Activated CD4-positive, alpha-beta memory T cell treated with anti-CD3 and anti-CD28 coated beads, Interleukin-2, amount 10 ng/mL, durations not matched to agents 7 days and 5 days (primary cell): ENCODE measurements at places on chromosomes 6 and 20.

- no peak for DNase-seq
Measured at GRCh38 chr20:9286501-9287461, 217.9 kb downstream of the PLCB4 start.

GRCh38 chr20:58664883-58665282, 13.8 kb downstream of the STX16 start:
- no peak for DNase-seq

DNA sequence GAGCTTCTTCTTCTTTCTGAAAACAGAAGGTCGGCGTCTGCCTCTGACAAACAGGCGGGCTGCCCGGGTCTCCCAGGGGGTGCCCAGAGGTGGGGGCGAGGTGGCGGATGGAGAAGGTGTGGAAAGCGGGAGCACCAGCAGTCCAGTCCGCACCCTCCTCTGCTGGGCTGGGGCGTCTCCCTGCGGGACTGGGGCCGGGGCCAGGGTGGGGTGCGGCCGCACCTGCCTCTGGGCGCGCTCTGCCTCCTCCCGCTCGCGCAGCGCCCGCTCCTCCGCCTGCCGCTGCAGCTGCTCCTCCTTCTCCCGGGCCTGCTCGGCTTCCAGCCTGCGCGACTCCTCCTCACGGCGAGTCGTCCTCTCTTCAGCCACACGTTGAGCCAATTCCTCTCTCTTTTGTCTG, 71.1 kb upstream of the BCLAF1 start:
- DNase-seq = no peak

DNA sequence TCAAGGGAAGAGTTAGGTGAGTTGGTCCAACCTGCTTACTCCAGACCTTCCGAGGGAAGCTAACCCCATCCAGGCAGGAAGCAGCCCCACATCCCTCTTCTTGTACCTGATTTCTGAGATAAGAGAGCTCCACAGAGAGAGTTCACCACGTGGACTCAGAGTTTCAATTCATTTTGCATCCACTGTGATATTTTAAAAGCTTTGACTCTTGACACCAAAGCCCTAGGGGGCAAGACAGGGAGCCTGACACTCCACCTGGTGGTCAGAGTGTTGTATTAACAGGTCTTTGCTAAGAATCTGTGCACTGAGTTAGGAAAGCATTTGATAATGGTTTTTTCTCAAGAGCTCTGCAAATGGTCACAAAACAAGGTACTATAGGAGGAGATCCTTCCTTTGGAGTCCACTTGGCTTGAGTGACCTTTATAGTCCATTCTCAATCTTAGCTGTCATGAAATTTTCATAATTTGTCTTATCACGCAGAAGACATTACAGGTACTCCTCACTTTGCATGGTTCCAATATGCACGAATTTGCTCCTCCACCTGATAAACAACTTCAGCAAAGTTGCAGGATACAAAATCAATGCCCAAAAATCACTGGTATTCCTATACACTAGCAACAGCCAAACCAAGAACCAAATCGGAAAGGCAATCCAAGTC, 56.2 kb upstream of the RIPOR2 start:
- DNase-seq = peak; percentile 81

GRCh38 chr6:2917801-2918445, 14.8 kb upstream of the SERPINB9 start:
- no peak for DNase-seq

DNA sequence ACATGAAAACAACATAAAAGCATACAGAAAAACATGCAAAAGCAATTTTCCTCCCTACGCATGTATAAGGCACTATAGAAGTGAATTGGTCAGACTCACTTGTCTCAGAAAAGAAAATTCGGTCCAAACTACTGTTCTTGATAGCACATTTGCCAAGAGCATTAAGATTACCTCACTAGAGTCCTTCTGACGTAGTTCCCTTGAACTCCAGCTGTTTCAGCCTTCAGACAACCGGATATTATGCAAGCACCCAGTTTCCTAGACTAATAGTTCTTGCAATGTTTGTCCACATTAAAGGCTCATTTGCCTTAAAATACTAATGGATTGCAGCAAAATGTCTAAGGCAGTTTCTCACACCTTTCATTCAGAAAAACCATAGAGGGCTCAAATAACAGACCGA, 2.5 kb upstream of the CASS4 start:
- DNase-seq = no peak

DNA sequence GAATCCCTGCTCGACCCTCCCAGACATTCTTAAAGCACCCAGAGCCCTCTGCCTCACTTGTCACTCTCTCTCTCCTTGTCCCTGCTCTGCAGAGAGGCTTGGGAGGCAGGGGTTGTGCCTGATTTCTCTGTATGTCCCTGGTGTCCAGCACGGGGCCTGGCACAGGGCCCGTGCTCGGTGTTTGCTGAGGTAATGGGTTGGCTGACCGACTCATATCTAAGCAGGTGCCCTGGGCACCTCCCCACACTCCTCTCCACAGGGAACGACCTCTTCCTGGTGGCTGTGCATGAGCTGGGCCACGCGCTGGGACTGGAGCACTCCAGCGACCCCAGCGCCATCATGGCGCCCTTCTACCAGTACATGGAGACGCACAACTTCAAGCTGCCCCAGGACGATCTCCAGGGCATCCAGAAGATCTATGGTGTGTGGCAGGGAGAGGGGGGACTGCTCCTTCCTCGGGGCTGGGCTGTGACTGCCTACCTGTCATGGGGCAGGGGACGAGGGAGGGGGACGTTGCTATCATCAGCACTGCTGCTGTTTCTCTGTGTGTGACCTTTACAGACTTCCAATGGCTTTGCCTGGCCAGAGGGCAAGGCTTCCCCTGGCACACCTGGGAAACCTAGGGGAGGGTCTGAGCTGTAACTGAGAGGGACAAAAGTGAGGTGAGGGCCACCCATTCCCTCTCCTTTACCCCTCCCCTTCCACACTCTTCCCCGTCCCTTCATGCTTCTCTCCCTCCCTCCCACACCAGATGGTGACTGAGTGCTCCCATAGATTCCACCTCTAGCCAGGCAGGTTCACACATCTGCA, 14.2 kb downstream of the MMP24OS start:
- no peak for DNase-seq

DNA sequence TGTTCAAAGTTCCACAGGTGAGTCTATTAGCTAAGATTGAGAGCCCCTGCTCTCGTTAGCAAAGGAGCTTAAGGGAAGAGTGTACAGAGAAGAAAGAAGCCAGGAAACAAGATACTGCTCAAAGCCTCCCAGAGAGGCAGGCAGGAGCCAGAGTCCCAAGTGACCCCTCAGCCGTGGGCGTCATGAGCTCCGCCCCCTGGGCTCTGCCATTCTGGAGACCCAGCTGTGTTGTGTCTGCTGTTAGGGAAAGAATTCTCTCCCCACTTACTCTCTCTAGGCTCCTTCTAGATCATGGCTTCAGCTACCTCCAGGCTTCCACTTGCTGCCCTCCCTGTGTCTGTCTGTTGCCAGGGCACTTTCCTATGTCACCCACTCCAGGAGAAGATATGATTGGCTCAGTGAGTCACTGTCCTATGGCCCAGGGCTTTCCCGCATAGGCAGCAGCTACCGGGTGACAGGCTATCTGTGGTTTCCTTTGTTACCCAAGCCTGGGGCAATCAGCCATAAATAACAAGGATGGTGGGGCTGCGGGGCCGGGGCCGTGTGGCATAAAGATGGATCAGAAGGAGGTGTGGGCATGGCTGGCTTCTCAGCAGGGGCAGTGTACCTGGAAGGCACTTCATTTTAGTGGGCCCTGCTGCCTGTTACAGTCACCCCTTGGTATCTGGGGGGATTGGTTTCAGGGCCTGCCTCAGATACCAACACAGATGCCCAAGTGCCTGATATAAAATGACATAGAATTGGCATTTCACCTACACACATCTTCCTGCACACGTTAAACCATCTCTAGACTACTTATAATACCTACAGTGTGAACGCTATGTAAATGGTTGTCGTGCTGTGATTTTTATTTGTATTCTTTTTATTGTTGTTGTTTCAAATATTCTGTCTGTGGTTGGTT, 118.9 kb downstream of the ARMC2 start:
- DNase-seq = peak; percentile 40

DNA sequence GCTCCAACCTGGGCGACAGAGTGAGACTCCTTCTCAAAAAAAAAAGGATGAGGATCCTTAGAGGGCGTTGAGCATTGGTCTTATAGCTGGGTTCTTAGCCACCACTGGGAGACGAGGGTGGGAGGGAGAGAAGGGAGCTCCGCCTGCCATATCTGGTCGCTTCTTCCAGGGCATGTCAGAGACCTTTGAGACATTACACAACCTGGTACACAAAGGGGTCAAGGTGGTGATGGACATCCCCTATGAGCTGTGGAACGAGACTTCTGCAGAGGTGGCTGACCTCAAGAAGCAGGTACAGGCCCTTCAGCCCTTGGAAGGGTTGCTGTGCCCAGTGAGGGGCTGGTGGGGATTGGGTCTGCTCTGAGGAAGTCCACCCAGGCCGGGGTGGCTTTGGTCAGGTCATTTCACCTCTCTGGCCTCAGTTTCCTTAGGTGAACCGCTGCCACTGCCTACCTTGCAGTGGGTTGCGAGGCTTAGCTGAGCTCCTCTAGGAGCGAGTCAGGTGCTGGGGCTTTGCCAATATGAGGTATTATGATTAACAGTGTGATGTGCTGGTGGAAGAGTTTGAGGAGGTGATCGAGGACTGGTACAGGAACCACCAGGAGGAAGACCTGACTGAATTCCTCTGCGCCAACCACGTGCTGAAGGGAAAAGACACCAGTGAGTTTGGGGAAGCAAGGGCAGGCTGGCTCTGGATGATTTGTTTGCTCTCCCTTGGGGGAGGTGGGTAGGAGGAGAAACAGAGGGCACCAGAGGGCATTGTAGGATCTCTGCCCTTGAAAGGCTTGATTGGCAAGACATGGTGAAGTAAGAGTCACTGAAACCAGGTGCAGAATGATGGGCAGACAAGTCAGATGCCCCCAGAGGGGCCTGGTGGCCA, 8.5 kb downstream of the CNPY3 start:
- no peak for DNase-seq

DNA sequence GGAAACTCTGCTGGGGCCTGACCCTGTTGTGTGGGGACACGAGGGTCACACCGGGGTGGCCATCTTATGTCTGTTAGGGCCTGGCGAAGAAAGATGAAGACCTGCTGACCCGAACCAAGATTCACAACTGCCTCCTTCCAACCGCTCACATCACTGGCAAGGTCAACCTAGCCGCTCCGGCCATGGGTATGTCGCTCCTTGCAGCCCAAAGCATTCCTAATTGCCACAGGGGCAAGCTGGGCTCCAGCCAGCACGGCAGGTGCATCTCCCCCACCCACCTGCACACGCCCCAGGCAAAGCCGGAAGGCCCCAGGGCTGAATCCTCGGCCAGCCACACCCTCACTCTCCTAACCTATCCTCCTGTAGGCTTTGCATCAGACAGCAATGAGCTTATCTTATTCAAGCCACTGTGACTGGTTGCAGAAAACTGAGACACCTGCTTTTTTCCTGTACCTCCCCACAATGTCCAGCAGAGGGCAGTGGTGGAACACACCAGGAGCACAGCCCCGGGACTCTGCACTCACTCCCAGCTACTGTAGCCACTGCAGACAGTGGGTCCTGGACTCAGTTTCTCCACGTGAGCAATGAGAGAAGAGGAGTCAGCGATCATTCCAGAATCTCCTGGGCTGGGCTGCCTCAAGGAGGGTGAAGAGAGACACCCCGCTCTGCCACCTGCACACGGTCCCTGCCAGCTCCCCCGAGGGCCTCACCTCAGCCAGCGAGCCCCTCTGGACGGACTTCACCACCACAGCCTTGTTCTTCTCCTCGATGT, 170.2 kb downstream of the PREX1 start:
- DNase-seq = peak; percentile 74

GRCh38 chr6:158040051-158040803, 58.6 kb downstream of the SYNJ2 start:
- DNase-seq = peak; percentile 53

GRCh38 chr6:118985123-118985830, 50.3 kb upstream of the MCM9 start:
- DNase-seq = no peak

DNA sequence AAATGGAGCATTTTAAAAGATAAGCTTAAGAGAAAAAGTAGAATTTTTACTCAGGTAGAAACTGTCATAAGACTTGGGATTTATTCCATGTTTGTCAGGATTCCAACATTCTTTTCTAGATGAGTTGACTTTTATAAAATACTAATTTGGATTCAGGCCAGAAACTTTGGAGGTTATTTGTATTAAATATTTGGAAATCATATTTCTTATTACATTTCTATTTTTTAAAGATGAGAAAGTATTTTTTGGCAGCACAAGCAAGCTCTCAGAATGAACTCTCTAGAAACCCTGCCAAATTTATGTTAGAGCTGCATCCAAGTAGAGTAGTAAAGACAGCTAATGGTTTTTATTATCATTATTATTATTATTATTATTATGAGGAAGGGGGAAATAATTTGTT, 1014.9 kb upstream of the GJE1 start:
- DNase-seq = no peak

GRCh38 chr6:151749341-151749740, 58.1 kb upstream of the ESR1 start:
- no peak for DNase-seq

GRCh38 chr20:371755-372542, 8.6 kb upstream of the TRIB3 start:
- no peak for DNase-seq

- DNase-seq = peak; percentile 76
Measured at GRCh38 chr6:53065266-53066076, at the start of gene FBXO9. TSS of gene FBXO9 (plus strand) at chr6:53065404. CDS start at chr6:53065790, 386 bp downstream.

- no peak for DNase-seq
Measured at GRCh38 chr20:57223648-57224489, 42.6 kb downstream of the BMP7 start.

GRCh38 chr6:25414755-25415154, 135.6 kb downstream of the CARMIL1 start:
- DNase-seq = no peak

DNA sequence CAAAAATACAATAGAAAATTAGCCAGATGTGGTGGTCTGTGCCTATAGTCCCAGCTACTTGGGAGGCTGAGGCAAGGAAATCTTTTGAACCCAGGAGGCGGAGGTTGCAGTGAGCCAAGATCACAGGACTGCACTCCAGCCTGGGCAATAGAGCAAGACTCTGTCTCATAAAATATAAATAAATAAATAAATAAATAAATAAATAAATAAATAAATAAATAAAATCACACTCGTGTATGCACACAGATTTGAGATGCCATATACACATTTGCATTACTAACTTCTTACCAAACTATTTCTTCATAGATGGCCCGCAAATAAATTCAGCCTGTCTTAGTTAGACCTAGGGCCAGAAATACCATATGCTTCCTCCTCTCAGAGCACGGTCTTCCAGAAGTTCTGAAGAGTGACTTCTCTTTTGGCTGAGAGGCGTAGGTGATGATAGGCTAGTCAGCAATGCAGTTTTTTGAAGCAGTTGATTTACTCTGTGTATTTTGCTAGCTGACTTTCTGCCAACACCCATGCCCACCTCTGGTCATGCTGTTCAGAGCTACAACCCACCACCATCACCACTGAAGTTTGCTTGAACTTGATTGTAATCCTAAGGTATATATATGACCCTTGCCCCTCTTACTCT, 150.1 kb downstream of the SASH1 start:
- no peak for DNase-seq

GRCh38 chr6:127332383-127332961, 10.9 kb downstream of the ECHDC1 start:
- no peak for DNase-seq

- no peak for DNase-seq
Measured at GRCh38 chr6:91580635-91581034, 993.8 kb upstream of the MAP3K7 start.

- DNase-seq = no peak
Measured at GRCh38 chr6:81749707-81750106, 2.8 kb downstream of the TENT5A start.

- no peak for DNase-seq
Measured at GRCh38 chr6:136087986-136088385, 162.1 kb downstream of the MTFR2 start.

- no peak for DNase-seq
Measured at GRCh38 chr6:167932468-167933276, 64.8 kb upstream of the KIF25 start.
